HS-27A (cell line): ENCODE measurements at places on chromosomes 5 and 9.

- no peak for DNase-seq
Measured at GRCh38 chr5:76489877-76490688, 87.0 kb downstream of the IQGAP2 start.

GRCh38 chr5:110106750-110107149 is 417.0 kb downstream of the MAN2A1 start:
- DNase-seq, result no peak

GRCh38 chr9:21802418-21803000 is at the start of gene MTAP:
Gene MTAP (plus strand): TSS chr9:21802636. CDS start chr9:21802749, 113 bp downstream.
- peak; percentile 73 for DNase-seq

DNA sequence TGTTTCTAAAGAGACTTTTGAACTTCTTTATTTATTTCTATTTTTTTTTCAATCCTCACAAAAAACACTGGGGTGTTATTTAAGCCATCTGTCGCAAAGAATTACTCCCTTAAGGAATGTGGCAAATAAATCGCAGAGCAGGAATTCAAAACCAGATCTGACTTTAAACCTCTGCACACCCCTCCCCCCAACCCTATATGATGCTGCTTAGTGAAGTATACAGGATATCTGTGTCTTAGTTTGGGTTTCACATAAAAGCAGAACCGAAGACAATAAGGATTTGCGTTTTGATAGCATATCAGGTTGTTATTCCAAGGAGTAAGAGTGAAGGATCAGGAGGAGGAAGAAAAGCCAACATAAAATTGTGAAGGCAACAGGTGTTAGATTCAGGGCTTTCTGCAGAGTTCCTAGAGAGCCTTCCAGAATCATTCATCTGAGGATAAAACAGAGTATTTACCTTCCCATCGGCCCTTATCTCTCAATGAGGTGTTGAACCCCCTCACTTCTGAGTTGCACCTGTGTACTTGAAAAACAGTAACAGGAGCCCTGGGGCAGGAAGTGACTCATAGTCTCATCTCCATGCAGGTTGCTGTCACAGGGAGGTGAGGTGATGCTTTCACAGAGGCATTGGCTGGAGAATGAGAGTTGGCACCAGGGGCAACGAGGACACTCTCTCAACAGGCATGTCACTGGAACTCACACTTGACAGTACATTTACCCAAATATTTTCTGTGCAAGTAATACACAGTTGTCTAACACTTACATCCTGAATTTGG is 33.5 kb upstream of the DMRT3 start:
- DNase-seq, result no peak

GRCh38 chr5:45639040-45639439 is 57.1 kb downstream of the HCN1 start:
- no peak for DNase-seq

- DNase-seq, result no peak
Measured at GRCh38 chr5:62640446-62640845, 61.8 kb downstream of the LRRC70 start.

- no peak for DNase-seq
Measured at GRCh38 chr5:139689631-139690063, 41.5 kb downstream of the CXXC5 start.

DNA sequence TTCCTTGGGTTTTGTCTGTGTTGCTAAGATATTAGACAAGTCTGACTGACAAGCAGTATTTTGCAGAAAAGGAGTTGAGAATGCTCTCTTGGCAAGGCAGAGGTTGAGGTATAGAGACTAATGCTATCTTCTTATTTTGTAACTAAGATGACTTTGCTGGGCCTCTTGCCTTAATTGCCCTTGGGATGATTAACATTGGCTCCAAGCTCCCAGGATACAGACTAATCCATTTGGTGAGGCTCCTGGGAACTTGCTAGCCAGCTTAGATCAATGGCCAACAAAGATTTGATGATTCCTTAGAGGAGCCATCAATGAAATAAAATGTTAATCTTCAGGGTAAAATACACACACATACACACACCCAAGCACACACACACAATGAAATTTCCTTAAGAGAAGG is 28.7 kb upstream of the AP3B1 start:
- DNase-seq, result no peak

GRCh38 chr9:85248514-85249312 is 493.0 kb downstream of the AGTPBP1 start:
- DNase-seq, result no peak

DNA sequence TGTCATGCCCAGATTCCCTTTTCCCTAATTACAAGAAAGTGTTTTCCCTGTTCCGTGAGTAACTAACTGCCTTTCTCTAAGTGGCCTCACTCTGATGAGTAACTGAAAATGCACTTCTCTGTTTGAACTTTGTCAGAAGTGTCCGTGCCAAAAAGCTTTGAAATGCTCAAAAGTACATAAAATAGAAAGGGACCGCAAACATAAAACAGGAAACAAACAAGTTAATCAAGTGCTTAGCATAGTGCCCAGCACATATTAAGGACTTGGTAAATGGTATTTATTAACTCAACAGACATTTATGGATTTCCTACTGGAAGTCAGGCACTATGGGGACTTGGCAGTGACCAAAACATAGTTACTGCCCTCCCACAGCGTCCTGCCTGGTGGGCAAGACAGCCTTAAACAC is 22.3 kb downstream of the AQP3 start:
- no peak for DNase-seq

DNA sequence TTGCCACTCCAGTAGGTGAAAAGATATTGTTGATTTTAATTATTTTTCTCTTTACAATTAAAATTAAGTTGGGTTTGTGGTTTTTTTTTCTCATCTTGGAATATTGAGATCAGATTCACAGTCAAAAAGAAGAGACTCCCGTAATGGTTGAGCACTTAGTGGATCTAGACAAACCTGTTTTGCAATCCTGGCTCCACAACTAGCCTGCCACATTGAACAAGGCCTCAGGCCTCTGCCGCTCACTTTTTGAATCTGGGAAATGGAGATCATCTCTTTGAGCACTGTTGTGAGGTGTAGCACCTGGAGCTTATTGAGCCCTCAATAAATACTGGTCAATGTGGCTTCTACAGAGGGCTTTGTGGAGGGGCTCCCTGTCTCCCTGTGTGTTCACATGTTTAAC is 37.1 kb upstream of the RARS1 start:
- DNase-seq, result no peak
